SJSA1 (cell line): ENCODE measurements at places on chromosomes 2 and 18. TPM values are rescaled to one million over a fixed set of nuclear protein-coding genes. Genes with fewer than 3 reads are reported as not detected.

GRCh38 chr2:241082341-241083090 lies 19.6 kb downstream of the MTERF4 start:
- DNase-seq = no peak

DNA sequence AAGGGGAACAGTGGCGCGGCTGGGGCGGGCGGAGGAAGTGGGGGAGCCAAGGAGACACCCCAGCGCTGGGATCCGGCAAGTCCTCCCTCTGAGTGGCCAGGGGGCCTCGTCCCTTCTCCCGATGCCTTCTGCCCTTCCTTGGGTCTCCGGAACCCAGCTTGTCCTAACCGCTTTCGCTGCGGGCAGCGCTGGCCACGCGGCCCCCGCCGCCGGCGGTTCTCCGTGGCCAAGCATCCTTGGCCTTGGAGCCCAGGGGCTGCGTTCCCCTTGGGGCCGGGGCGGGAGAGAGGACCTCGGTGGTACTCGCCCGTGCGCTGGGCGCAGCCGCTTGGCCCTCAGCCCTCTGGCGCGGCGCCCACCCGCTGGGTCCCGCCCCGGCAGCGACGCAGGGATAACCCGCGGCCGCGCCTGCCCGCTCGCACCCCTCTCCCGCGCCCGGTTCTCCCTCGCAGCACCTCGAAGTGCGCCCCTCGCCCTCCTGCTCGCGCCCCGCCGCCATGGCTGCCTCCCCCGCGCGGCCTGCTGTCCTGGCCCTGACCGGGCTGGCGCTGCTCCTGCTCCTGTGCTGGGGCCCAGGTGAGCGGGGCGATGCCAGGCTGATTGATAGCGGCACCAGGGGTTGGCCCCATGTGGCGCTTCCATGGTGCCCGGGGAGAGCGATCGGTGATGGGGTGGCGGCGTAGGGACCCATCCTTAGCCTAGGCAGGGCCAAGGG lies 128.7 kb downstream of the UXS1 start:
- DNase-seq = peak; percentile 30

- DNase-seq = no peak
Observed at GRCh38 chr2:181305301-181306123, 151.7 kb upstream of the ITGA4 start.

GRCh38 chr18:48727681-48728080 lies 188.8 kb downstream of the CTIF start:
- DNase-seq = no peak

Gene FBXO15
- total RNA-seq = 0.63 TPM in 1 of 2 replicates, not detected in the other

Gene ACADL
- total RNA-seq = not detected in 2 replicates

Gene CROCC2
- total RNA-seq = not detected in 2 replicates

DNA sequence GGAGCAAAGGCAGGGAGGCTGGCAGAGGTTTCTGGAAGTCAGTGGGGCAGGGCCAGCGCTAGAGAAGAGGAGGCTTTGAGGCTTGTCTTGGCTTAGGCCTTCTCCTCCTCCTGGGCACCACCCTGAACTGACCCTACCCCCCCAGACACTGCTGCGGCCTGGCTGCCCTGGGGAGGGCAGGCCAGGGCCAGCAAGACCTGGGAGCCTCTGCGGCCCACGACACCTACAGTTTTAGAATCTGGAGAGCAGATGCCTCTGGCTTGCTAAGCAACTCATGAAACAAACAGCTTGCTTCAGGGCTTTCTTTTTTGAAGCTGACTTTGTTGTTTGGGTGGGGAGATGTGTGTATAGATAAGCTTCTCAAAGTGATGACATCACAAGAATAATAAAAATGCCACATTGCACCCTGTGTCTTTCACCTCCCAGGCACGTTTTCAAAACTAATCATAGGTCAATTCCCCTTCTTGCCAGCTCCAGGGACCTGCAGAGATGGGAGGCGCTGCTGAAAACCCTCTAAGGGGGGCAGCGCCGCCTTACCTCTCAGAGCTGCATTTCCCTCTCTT lies 46.2 kb upstream of the SMAD7 start:
- peak; percentile 94 for DNase-seq

DNA sequence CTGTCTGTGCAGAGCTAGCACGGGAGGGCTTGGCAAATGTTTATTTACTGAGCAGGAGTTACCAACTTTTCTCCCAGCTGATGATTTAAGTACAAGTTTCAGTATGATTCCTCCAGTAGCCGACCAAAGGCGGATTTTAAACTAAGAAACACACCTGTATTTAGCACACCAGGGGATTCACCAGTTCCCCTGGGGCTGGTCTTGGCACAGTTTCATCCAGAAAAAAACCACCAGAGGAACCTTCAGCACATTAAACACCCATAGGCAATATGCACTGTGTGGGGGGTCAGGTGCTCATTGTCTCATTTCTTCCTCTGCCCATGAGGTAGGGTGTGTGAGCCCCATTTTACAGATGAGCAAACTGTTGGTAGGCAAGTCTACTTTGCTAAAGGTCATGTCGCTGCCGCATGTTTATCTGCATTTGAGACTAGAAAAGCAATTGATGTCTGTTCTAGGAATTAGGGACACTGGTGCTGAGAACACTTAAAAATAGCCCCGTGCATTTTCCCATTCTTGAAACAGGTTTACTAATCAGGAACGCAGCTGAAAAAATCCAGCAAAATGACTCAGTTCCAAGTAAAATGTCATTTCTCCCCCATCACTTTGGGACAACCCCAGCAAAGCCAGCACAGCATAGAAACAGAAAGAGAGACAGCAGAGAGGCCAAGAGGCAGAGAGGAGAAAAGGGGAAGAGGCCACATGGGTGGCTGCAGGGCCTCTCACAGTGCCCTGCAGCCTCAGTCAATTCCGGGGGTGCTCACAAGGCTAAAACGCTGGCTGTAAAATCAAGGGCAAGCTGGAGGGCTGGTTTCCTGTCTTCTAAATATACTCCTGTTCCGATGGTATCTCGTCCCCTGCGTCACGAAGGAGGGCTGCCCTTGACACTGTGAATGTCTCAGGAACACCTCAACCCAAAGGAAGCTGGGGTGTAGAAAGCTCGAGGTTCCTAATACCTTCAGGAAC lies 166.8 kb upstream of the ID2 start:
- DNase-seq = no peak

GRCh38 chr2:187547353-187547979 lies 6.8 kb downstream of the TFPI start:
- peak; percentile 88 for DNase-seq

Gene SULT1C2
- not detected in 2 replicates for total RNA-seq

GRCh38 chr2:151102226-151102625 lies 159.4 kb downstream of the RBM43 start:
- no peak for DNase-seq

DNA sequence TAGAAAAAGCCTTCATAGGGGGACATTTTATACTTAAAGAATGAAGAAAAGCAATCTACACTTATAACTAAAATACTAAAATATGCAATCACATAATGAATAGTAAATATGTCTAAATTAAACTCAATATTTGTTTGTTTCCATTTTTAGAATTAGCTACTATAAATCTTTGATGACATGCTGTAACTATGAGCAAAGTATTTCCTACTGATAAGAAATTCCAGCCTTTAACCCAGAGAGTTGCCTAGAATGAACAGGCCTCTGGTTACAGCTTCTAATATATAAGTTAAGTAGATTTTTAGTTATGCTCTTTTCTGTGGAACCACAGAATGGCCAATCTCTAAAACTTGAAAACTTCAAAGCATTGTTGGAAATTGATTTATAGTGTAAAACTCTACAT lies 1465.6 kb upstream of the ZEB2 start:
- no peak for DNase-seq

- no peak for DNase-seq
Observed at GRCh38 chr18:63318889-63319382, 633 bp downstream of the BCL2 start.

GRCh38 chr2:188414411-188414810 lies 122.7 kb downstream of the GULP1 start:
- DNase-seq = no peak

Gene LCT
- not detected in 2 replicates for total RNA-seq

Gene GRP
- total RNA-seq = not detected in 2 replicates

- no peak for DNase-seq
Observed at GRCh38 chr18:5890331-5891183, 4.8 kb downstream of the TMEM200C start.

Gene LINC00305
- not detected in 2 replicates for total RNA-seq

DNA sequence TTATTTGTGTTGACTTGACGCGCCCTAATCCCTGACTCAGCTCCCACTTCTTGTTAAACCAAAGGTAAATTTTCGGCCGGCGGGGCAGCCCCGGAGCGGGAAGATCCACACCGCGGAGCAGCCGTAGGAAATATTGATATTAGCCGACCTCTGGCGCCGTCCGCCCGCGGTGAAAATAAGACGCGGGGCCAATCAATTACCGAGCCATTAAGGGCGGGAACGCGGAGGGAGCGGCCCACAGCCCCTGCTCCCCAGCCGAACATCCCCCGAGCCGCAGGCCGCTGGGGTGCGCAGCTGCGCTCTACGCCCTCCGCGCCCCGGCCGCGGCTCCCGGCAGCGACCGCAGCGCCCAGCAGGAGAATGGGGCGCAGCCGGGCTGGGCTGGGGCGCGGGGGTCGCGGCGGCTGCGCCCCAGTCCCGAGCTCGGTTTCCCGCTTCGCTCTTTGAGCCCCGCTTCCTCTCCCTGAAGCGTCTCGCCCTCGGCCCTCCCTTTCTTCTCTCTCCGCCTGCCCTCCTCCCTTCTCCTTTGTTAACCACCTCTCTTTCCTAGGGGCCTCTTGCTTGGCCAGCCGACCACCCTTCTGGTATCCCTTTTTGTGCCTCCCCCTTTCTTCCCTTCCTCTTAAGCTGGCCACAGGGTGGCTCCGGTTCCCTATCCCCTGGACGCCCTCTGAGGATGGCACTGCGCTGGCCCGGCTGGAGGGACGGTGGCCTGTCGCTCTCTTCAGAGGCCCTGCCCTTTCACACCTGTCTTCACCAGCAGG lies 40.9 kb downstream of the CELF4 start:
- no peak for DNase-seq

DNA sequence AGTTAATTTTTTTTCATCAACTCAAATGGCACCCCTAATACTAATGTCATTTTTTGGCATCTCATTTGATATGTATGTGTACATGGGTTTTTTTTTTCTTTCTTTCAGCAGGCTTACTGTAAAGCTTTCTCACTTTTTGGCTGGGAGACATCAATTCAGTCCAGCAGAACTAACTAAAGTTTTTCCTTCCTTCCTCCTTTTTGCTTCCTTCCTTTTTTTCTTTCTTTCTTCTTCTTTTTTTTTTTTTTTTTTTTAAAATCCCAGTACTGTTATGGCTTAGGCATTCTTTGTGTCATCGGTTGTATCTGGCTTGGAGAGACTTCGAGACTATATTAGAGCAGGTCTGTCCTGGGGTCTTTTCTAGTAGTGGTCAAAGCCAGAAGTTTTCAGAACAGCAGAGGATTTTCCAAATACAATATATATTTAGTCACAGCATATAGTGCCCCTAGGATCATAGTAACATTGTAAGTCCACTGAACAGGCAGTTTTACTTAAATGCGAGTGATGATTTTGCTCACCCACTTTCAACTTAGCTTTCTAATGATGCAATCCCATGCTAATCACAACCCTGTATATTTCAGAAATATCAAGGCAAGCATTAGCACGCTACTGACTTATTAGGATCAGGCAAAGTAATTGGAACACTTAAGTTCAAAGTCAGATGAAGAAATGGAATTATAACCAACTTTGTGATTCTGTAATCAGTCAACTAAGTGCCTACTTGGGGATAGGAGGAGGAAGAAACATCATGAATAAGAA lies 4.0 kb downstream of the KLHL29 start:
- DNase-seq = no peak

GRCh38 chr2:70043252-70043875 lies 43.9 kb upstream of the PCBP1 start:
- no peak for DNase-seq

- DNase-seq = no peak
Observed at GRCh38 chr2:45690231-45690630, 38.8 kb downstream of the PRKCE start.

- DNase-seq = no peak
Observed at GRCh38 chr2:128314348-128315121, 4.1 kb downstream of the HS6ST1 start.

GRCh38 chr2:117058366-117058765 lies 756.1 kb upstream of the DDX18 start:
- no peak for DNase-seq

- DNase-seq = no peak
Observed at GRCh38 chr18:60322591-60322990, 50.0 kb downstream of the MC4R start.

GRCh38 chr18:31247574-31248199 lies 70.3 kb upstream of the DSG1 start:
- DNase-seq = no peak

DNA sequence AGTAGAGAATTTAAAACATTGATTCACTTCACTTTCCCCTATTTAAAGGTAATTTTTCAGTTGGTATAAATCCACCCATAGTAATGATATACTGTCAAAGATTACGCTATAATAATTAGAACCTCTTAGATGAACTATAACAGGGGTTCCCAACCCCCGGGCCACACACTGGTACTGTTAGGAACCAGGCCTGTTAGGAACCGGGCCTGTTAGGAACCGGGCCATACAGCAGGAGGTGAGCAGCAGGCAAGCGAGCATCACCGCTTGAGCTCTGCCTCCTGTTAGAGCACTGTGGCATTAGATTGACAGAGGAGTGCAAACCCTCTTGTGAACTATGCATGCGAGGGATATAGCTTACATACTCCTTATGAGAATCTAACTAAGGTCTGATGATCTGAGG lies 34.0 kb upstream of the CD302 start:
- no peak for DNase-seq

Gene ERLEC1
- total RNA-seq = 68.3 and 79.2 TPM in 2 replicates

Gene NDUFV2
- total RNA-seq = 160 and 229 TPM in 2 replicates

Gene SERPINB3
- total RNA-seq = not detected in 2 replicates

GRCh38 chr18:3305933-3306332 lies 44.0 kb downstream of the MYL12B start:
- DNase-seq = no peak

Gene ZNF385B
- total RNA-seq = not detected in 2 replicates

Gene RTKN
- total RNA-seq = 5.6 and 8.7 TPM in 2 replicates
